Karpas-422 (cell line): ENCODE measurements at places on chromosomes 16 and 17. TPM values are rescaled to one million over a fixed set of nuclear protein-coding genes. Genes with fewer than 3 reads are reported as not detected.

SMIM5 gene
- not detected in 2 replicates for total RNA-seq

ENPP7 gene
- 0.07 TPM in 1 of 2 replicates, not detected in the other for total RNA-seq

GPR142 gene
- not detected in 2 replicates for total RNA-seq

ZNRF1 gene
- 5.9 and 14.4 TPM in 2 replicates for total RNA-seq

DNA sequence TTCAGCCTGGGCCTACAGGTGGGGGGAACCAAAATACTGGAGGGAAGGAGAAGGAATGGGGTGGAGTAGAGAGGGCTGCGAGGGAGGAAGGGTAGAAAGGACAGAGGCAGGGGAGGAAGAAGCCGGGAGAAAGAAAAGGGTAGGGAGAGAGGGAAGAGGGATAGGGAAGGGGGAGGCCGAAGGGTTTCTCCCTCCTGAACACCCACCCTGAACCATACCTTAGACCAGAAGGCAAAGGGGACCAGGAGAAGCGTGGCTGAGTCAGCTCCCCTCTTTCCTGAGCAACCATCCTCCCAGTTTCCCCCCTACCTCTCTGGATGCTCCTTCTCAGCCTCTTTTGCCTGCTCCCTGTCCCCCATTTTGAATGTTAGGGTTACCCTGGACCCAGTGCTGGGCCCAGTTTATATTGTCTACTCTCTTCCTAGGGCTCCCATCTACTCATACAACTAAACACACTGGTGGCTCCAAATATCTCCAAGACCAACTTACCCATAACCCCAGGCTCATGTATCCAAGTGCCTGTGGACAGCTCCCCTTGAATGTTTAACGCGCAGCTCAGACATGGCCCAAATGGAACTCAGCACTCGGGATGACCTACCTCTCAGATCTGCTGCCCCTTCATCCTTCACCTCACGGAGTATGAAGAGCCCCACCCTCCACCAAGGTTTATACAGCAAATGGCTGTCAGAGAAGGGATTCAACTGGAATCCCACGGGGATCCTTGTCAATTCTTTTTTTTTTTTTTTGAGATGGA is 7.8 kb downstream of the TSPOAP1 start:
- H3K27me3 ChIP-seq = no peaks in the 10 kb centered on the region
- peaks cover 7% of the 10 kb centered on the region; the same call in 1 of the 2 replicates for H3K36me3 ChIP-seq
- DNase-seq = no peak
- H3K27ac ChIP-seq = no peak overlapping the region
- H3K4me1 ChIP-seq = peaks cover 12% of the 10 kb centered on the region

- H3K36me3 ChIP-seq = no peaks in the 10 kb centered on the region
- no peak overlapping the region for H3K27ac ChIP-seq
- H3K27me3 ChIP-seq = no peaks in the 10 kb centered on the region
- H3K4me3 ChIP-seq = no peak overlapping the region
- DNase-seq = no peak
- no peaks in the 10 kb centered on the region for H3K4me1 ChIP-seq
Measured at GRCh38 chr16:57564571-57565270, 22.3 kb downstream of the ADGRG5 start.

GRCh38 chr17:27413792-27414191 is 42.5 kb upstream of the KSR1 start:
- H3K36me3 ChIP-seq = no peaks in the 10 kb centered on the region
- no peaks in the 10 kb centered on the region for H3K4me1 ChIP-seq
- no peak for DNase-seq
- H3K4me3 ChIP-seq = no peak overlapping the region
- H3K27ac ChIP-seq = no peak overlapping the region

DNA sequence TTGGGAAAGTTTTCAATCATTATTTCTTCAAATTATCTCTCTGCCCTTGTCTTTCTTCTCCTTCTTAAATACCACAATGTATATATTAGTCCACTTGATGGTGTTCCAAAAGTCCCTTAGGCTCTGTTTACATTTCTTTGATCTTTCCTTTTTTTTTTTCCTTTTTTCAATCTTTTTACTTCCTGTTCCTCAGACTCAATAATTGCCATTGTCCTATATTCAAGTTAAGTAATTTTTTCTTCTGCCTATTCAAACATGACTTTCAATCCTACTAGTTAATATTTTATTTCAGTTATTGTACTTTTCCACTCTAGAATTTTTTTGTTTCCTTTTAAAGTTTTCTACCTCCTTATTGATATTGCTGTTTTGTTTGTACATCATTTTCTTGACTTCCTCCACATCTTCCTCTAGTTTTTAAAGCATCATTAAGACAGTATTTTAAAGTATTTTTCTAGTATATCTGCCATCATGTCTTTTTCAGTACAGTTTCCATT is 15.8 kb upstream of the UQCRC2 start:
- no peaks in the 10 kb centered on the region for H3K36me3 ChIP-seq
- H3K4me1 ChIP-seq = no peaks in the 10 kb centered on the region
- no peak overlapping the region for H3K27ac ChIP-seq
- no peak overlapping the region for H3K4me3 ChIP-seq

DNA sequence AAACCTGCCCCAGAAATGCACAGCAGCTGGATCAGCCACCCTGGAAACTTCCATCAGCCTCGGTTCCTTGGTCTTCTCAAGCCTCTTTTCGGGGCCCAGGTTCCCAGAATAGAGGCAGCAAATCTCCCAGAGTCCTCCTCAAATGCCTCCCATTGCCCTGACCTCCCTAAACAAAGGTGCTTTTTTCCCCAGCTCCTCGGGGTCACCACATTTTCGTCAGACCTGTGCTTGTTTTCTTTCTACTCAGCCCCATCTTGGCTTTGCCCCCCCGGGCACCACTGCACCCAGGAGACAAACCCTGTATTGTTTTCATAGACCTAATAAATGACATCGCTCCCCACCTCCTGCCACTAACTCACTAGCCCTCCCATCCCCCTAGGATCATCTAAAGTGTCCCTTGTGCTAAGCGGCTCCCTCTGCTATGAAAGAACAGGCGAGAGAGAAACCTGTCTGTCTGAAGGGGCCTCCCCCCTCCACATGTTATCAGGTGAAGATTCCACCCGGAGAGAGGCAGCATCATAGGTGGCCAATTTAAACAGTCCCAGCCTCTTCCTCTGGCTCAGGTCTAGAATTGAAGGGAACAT is 451.1 kb downstream of the SOX9 start:
- no peak overlapping the region for H3K27ac ChIP-seq
- H3K27me3 ChIP-seq = no peaks in the 10 kb centered on the region
- DNase-seq = no peak
- peaks cover 7% of the 10 kb centered on the region for H3K4me1 ChIP-seq

DNA sequence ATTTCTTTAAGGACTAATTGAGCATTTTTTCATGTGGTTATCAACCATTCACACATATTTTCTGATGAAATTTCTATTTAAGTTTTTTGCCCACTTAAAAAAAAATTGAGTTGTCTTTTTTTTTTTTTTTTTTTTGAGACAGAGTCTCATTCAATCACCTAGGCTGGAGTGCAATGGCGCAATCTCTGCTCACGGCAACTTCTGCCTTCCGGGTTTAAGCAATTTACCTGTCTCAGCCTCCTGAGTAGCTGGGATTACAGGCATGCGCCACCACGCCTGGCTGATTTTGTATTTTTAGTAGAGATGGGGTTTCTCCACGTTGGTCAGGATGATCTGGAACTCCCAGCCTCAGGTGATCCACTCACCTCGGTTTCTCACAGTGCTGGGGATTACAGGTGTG is 34.3 kb downstream of the RAB11FIP3 start:
- no peaks in the 10 kb centered on the region for H3K36me3 ChIP-seq
- H3K27ac ChIP-seq = no peak overlapping the region
- peaks cover 3% of the 10 kb centered on the region for H3K4me1 ChIP-seq

- no peaks in the 10 kb centered on the region for H3K36me3 ChIP-seq
- no peak for DNase-seq
- H3K4me3 ChIP-seq = no peak overlapping the region
Measured at GRCh38 chr17:202501-202951, 21.1 kb upstream of the DOC2B start.
